CD8-positive, alpha-beta T cell (primary cell): ENCODE measurements at places on chromosomes 2 and 18.

GRCh38 chr18:13236411-13236810 lies 17.9 kb downstream of the LDLRAD4 start:
- DNase-seq, result no peak

DNA sequence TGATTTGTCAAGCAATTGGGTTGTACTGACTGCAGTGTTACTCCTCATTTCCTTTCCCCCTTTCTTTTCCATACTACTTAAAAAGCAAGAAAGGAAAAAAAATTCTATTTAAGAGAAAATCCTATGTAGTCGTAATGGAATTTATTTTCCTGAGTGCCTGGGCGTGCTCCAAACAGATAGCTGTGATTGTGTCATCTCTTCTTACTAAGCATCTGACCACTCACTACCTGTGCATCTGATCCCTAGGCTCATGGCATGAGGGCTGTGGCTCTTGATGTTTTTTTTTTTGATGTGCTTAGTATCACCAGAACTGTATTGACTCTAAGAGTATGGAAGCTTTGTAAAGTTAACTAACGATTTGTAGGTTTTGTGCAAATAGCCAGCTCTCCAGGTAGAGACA lies 19.0 kb downstream of the CRIM1 start:
- no peak for DNase-seq

DNA sequence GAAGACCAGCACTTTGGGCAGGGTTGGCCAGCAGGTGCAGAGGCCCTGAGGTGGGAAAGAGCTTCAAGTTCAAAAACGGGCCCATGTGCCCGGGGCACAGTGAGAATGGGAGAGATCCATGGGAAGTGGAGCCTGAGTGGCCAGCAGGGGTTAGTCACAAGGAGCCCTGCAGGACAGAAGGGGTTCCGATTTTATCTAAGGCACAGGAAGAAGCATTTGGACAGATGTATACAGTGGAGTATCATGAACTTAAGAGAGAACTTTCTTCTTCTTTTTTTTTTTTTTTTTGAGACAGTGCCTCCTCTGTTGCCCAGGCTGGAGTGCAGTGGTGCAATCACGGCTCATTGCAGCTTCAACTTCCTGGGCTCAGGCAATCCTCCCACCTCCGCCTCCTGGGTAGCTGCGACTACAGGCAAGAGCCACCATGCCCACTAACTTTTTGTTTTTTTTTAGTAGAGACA lies 24.0 kb downstream of the WIPF1 start:
- DNase-seq, result peak; percentile 70

GRCh38 chr2:173410579-173410978 lies 55.9 kb downstream of the CDCA7 start:
- no peak for DNase-seq

DNA sequence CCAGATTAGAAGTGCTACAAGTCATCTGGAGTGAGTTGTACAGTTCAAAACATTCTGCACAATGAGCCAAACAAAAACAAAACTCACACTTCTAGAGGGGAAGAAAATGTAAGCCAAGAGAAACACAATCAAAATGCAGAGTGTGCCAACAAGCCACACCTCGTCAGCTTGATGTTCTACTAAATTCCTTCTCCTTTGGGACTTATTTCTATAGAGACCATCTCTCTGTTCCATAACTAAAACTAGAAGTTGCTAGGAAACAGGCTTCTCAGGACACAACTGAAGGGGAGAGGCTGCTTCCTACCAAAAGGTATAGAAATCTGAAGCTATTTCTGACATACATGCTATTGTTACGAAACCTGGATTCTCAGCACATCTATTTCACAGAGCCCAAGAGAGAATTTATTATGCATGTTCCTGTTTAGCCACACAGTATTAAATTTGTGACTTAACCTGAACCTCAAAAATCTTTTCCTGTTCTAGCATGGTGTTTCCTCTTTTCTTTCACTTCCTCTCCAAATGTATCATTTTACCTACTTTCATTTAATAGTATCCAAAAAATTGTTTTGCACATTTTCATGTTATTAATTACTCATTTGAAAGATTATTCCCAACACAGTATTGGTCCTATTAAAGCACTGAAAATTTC lies 211.4 kb upstream of the CCDC150 start:
- no peak for DNase-seq
